ENCODE measurements at places on chromosomes 7 and 10. TPM values are rescaled to one million over a fixed set of nuclear protein-coding genes. Genes with fewer than 3 reads are reported as not detected.

Gene MPP7
- 3.6 TPM for total RNA-seq

Gene IFIT2
- total RNA-seq: 2.4 TPM

Gene AKR1E2
- total RNA-seq: 8.2 TPM

Gene KCNIP2
- total RNA-seq: 3.4 TPM

Gene SPDYE16
- 0.05 TPM for total RNA-seq

Gene NEUROD6
- total RNA-seq: not detected

Gene TMEM184A
- not detected for total RNA-seq

Gene MDFIC
- 75.2 TPM for total RNA-seq

Gene UNCX
- not detected for total RNA-seq

Gene EMX2
- not detected for total RNA-seq

Gene CCDC3
- total RNA-seq: 0.15 TPM

Gene LIPA
- 14.6 TPM for total RNA-seq

Gene MEPCE
- 42.3 TPM for total RNA-seq

Gene ODAD2
- total RNA-seq: not detected

Gene FAM180A
- not detected for total RNA-seq

Gene GPER1
- not detected for total RNA-seq

Gene IL2RA
- total RNA-seq: 464 TPM

Gene CC2D2B
- total RNA-seq: 0.76 TPM

Gene PCGF6
- 13.3 TPM for total RNA-seq

Gene TLL2
- 0.10 TPM for total RNA-seq

Gene ABCB8
- 64.4 TPM for total RNA-seq

Gene TSPAN33
- total RNA-seq: 4.9 TPM

Gene GTF2I
- total RNA-seq: 148 TPM

Gene DENND2A
- not detected for total RNA-seq

Gene HOXA10
- not detected for total RNA-seq

Gene NPTX2
- total RNA-seq: not detected

Gene EVX1
- not detected for total RNA-seq

Gene RBP4
- total RNA-seq: not detected

Gene MKX
- 0.17 TPM for total RNA-seq

Gene SAMD9
- total RNA-seq: 59.5 TPM

Gene CACNA2D1
- total RNA-seq: not detected

Gene PLXDC2
- total RNA-seq: 0.10 TPM

Gene TEX36
- total RNA-seq: not detected

Gene FAM200A
- total RNA-seq: 4.5 TPM
